ENCODE measurements at places on chromosomes 1 and 21. TPM values are rescaled to one million over a fixed set of nuclear protein-coding genes. Genes with fewer than 3 reads are reported as not detected.

CFH gene
- total RNA-seq = 0.60 TPM

ARMH1 gene
- not detected for total RNA-seq

AMY1A gene
- total RNA-seq = not detected

ACBD3 gene
- total RNA-seq = 24.2 TPM

CD244 gene
- not detected for total RNA-seq

RASAL2 gene
- 29.7 TPM for total RNA-seq

DNA sequence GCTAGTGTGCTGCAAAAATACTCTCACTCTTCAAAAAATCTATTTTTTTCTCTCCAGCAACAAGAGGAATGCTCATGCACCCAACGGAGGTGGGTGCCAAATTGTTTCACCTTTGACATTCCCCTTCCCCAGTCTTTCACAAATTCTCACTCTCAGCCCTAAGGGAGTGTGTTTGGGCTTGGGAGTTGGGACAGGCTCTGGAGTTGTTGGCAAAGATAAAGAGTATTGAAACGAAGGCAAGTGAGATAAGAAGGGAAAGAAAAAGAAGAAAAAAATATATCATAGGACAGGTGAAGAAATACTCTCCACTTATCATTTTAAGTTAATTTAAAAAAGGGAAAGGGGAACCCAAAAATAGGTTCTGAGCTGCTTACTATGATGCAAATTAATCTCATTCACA lies 82.6 kb downstream of the UCHL5 start:
- DNase-seq = no peak

- DNase-seq = no peak
Measured at GRCh38 chr1:228104526-228105269, 1.6 kb upstream of the C1orf35 start.

GRCh38 chr1:18320051-18320450 lies 160.7 kb upstream of the KLHDC7A start:
- no peak for DNase-seq

DNA sequence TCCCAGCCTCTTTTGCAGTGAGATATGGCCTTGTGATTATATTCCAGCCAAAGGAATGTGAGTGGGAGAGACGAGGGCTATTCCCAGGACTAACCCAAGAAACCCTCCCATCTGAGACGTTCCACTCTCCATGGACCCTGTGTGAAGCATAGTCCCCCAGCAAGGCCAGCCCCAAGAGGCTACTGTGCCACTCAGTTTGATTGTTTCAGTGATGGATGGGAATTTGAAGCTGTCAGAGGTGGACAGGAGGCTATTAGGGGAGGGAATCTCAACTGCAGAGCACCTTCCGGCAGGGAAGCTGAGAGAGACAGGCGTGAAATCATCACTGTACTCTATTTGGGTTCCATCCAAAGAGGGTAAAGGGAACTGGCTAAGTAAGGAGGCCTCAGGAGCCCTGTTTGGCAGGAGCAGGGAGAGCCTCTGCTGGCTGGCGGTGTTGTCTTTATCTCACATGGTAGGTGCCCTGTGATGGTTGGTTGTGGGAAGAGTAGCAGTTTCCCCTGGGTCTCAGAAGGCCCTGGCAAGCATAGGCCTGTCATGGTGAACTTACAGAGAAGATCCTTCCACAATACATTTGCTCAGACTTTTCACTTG lies 3.4 kb upstream of the TEX35 start:
- no peak for DNase-seq

DNA sequence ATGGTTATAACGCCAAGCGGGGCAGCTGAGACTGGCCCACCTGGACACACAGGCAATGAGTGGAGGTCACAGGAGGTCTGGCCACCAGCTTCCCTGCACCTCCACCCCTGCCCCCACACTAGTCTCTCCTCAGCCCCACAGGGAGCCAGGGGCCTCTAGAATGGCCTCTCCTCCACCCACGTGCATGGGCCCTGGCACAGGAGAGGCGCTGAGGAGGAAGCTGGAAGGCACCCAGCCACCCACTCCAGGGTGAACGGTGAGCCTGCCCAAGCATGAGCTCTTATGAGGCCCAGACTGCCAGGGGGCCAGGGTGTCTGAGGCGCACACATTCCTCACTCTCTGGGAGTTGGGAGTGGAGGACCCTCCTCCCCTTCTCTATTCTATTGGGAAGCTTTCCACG lies 22.2 kb downstream of the LRP8 start:
- no peak for DNase-seq

- DNase-seq = no peak
Measured at GRCh38 chr21:28104346-28104745, 888.3 kb downstream of the LTN1 start.

DNA sequence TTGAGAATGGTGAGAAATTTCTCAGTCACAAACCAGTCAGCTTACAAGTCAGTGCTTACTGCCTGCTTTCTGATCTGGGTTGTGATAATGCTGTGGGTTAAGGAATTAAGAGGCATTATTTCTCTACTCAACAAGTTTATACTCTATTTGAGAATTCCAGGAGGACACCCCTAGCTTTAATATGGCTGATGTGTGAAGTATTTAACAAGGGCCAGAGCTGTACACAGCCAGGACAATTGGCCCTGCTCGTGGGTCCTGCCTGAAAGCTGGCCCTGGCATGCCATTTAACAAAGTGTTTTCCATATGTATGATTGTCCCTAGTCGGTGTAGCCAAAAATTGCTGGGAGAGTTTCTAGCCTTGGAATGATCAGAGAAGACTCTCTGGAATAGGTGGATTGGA lies 43.2 kb downstream of the HHAT start:
- DNase-seq = no peak

DNA sequence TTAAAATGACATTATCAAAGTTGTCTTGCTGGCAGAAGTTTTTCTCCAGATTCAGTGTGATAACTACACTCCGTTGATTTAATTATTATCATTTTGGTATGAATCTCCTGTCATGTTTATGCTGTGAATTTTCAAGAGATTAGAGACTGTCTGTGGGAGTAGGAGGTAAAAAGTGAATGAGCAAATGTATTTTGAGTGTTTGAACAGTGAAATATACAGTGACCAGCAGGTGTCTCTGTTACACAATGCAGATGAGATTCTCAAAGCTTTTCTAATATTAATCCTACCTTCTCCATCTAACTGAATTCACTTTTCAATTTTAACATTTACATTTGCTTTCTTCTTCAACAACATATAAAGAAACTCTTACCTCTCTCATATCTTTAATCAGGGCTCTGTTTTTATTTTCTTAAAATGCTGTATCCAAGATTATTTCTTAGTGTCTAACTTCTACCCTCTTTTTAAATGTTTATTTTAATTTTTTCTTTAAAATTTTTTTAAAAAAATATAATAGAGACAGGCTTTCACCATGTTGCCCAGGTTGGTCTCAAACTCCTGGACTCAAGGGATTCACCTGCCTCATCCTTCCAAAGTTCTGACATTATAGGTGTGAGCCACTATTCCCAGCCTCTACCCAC lies 20.9 kb upstream of the HSPA13 start:
- DNase-seq = peak; percentile 5

Measured in HT1080 (cell line).